ENCODE measurements at places on chromosomes 7 and 10. TPM values are rescaled to one million over a fixed set of nuclear protein-coding genes. Genes with fewer than 3 reads are reported as not detected.

The GDF2 gene
- not detected for total RNA-seq

The PDZD7 gene
- total RNA-seq: 2.1 TPM

The STAMBPL1 gene
- 25.1 TPM for total RNA-seq

The PVRIG gene
- total RNA-seq: 0.33 TPM

The OR6B1 gene
- not detected for total RNA-seq
